ENCODE measurements at places on chromosomes 11 and 22.

DNA sequence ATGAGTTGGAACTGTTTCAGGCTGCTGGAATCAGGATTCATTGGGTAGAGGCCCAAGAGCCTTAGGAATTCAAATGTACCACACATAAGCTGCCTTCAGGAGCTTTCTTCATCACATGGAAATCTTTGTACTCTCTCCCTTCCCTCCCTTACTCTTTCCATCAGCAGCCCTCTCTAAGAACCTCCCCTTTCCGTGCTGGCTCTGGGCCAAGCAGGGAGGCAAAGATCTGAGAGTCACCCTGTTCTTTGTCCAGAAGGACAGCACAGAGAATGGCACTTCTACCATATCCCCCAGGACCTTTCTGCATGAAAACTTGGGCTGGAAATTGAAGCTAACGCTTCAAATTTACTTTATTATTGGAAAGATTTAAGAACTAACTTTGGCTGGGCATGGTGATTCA is 20.7 kb upstream of the TPBGL start:
- DNase-seq, result no peak

DNA sequence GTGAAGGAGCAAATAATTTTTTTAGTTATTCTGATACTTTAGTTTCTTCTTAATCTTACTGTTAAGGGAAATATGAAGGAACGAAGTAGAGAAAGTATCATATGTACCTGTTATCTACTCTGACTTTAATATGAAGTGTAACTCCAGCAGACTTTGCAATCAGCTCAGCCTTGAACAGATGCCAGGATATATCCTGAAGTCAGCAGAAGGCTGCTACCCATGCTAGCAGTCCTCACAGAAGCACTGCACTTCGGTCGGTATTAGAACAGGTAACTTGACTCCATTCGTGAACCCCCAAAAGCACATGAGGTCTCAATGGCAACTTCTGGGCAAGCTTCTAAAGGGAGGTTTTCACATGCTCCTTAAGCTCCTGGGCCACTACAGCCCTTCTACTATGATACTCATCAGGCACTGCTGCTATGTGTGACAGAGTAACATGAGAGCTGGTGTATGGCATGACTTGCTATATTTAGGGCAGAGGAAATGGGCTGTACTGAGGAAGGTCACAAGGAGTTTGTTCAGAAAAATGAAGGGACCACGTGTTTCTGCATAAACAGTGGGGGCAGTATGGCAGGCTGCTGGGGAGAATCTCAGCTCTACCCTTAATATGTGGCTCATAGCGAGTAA is 344.1 kb downstream of the SOX6 start:
- no peak for DNase-seq

DNA sequence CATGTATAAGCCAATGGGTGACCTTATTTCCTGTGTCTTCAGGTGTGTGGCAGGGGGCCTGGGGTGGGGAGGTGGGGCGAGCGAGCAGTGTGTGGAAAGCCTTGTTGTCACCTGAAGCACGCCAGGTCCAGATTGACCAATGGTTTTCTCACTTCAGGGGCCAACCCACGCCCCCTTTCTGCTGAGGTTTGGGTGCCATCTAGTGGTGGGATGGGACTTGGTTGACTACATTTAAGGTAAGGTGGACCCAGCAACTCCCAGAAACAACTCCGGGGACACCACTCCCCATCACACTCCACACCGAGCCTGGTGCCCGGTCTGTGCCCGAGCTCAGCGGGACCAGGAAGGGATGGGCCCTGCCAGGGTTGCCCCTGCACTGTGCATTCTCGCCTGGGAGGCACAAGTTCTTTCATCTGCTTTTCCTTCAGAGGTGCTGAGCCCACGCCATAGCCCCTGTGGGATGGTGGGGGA is 40.0 kb downstream of the TPCN2 start:
- DNase-seq, result peak; percentile 81

GRCh38 chr11:100739666-100740065 is 52.6 kb downstream of the ARHGAP42 start:
- no peak for DNase-seq

All from glutamatergic neuron (in vitro differentiated cells).